ENCODE measurements at places on chromosomes 3 and 15.

- DNase-seq: no peak
Measured at GRCh38 chr15:25464784-25465183, 26.0 kb upstream of the UBE3A start.

- no peak for DNase-seq
Measured at GRCh38 chr15:46815765-46816164, 901.5 kb upstream of the SEMA6D start.

DNA sequence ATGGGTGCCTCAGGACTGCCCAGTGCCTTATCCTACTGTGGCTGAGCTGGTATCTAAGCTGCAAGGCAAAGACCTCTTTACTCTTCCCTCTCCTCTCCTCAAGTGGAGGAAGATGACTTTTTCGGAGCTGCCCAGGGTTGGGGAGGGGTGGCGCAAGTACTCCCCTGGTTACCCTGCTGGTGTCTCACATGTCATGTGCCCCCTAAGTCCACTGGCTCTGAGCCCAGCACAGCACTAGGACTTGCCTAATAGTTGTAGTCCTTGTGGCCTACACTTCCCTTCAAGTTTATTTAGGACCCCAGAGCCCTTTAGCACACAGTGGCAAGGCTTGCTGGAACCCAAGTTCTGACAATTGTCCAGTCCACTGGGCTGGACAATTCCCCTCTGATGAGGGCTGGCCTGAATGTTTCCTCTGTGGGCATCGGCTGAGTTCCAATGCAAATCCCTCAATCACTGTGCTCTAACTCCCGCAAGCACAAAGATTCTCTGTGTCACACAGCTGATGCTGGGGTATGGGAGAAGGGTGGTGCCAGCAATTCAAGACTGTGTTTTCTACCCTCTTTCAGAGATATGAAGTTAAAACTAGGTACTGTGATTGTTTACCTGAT is 60.4 kb downstream of the UQCC5 start:
- DNase-seq: no peak

DNA sequence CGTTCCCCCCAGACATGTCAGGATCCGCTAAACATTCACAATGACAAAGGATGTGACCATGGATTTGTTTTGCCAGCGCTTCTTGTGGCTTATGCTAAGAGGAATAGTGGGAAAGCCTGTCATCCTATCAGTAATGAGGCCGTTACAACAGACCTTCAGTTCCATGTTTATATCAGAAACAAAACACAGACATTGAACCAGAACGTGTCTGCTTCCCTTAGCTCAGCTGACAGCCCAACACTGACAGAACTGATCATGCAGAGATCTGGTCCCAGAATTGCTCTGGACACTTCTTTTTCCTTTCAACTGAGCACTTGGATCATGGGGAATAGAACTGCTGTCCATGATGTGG is 58.3 kb upstream of the MYZAP start:
- no peak for DNase-seq

DNA sequence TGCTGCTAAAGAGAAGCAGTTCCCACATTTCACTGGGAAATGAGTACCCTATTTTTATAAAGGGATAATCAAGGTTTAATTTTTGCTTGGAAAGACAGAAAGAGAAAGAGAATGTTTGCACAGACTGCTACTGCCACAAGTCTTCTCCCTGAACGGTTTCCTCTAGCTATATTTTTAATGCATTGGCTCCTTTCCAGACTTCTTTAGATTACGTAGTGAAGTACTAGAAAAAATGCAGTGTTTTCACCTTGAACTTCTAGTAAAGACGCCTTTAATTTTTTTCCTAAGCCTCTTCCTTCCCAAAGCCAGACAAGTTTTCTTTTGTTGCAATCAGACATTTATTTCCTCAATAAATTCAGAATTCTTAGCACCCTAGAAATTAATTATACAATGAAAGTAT is 248.3 kb upstream of the CCDC54 start:
- no peak for DNase-seq

DNA sequence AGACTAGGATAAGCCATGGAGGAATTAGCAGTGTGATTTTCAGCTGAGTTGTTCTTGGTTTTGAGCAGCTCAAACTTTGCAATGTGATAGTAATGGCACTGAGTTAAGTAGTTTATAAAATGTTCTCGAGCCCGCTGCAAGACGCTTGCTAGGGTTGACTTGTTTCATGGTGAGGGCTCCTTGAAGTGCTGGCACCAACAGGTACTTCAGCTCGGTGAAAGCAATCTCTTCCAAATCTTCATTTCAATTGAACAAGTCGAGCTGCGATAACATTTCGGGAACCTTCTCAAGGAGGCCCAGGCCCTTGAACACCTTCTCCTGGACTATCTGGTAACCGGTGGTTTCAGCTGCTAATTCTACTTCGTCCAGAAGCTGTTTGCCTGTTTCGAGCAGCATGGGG is 50.8 kb upstream of the DYNC1LI1 start:
- DNase-seq: no peak

- no peak for DNase-seq
Measured at GRCh38 chr3:191641789-191642188, 180.8 kb downstream of the PYDC2 start.

DNA sequence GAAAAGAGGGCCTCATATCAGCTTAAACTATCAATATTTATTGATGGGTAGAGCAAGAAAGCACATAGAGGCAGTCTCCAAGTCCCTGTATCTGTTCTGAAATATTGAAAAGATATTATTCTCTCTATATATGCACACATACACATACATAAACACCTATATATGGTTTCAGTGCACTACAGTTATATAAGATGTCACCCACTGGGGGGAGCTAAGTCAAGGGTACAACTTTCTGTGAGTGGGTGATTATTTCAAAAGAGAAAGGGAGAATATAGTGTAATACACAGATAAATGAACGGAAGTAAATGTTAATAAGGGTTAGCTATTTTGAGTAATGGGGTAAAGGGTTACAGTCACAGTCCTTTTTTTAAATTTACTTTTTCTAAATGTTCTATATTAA is 8.8 kb downstream of the SNTN start:
- no peak for DNase-seq

DNA sequence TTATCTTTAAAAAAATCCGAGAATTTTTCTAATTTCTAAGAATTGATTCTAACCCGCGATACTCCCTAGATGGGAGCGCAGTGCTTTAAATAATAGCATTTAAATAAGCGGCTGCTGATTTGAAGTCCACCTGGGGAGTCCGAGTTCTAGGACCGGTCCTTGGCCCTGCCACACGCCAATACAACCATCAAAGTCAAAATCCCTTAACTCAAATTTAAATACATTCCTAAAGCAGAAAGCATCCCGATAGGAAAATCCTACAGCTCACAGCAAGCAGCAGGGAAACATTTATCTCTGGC is 508 bp upstream of the ECT2 start:
- DNase-seq: no peak

- no peak for DNase-seq
Measured at GRCh38 chr3:14047841-14048240, 76.8 kb downstream of the CHCHD4 start.

DNA sequence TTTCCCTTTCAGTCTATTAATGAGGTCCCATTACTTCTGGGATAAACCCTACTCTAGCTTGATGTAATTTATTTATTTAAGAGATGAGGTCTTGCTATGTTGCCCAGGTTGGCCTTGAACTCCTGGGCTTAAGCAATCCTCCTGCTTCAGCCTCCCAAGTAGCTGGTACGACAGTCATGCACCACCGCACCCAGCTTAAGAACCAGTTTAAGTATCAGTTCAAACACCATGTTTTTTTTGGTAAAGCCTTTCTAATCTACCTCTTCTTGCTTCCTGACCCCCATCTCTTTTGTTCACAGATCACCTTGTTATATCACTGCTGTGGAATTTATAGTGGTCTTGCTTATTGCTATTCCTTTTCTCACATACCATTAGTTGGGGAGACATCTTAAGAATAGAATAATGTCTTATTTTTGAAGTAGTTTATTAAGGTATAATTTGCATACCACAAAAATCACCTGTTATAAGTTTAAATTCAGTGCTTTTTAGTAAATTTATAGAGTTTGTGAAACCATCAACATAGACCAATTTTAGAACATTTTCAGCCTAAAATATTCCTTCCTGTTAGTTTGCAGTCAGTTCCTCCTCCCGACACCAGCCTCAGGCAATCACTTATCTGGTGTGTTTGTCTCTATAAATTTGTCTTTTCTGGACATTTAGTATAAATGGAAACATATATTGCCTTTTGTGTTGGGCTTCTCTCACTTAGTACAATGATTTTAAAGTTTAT is 257.9 kb downstream of the PDCD6IP start:
- DNase-seq: no peak

DNA sequence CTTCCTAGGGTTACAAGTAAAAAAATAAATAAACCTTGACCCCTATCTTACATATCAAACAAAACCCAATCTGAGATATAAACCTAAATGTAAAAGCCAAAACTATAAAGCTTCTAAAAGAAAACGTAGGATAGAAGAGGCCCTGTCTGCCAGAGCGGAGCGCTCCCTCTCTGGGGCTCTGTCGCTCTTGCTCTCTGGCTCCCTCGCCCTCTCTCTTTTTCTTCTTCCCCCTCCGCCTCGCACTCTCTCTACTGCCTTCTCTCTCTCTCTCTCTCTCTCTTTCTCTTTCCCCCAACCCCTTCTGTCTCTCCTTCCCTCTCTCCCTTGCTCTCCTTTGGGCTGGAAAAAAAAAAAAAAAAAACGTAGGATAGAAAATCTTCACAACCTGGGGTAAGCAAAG is 21.6 kb downstream of the RYK start:
- no peak for DNase-seq
